ENCODE measurements at places on chromosomes 12 and 14.
A peak's percentile ranks its signal among the peaks of the same experiment; 100 is the strongest.

GRCh38 chr12:15502211-15502610 lies 179.9 kb downstream of the PTPRO start:
- no peak for DNase-seq

- DNase-seq = no peak
Observed at GRCh38 chr12:57250541-57250940, 446 bp downstream of the STAC3 start.

- no peak for DNase-seq
Observed at GRCh38 chr14:33068040-33068439, 129.4 kb downstream of the NPAS3 start.

DNA sequence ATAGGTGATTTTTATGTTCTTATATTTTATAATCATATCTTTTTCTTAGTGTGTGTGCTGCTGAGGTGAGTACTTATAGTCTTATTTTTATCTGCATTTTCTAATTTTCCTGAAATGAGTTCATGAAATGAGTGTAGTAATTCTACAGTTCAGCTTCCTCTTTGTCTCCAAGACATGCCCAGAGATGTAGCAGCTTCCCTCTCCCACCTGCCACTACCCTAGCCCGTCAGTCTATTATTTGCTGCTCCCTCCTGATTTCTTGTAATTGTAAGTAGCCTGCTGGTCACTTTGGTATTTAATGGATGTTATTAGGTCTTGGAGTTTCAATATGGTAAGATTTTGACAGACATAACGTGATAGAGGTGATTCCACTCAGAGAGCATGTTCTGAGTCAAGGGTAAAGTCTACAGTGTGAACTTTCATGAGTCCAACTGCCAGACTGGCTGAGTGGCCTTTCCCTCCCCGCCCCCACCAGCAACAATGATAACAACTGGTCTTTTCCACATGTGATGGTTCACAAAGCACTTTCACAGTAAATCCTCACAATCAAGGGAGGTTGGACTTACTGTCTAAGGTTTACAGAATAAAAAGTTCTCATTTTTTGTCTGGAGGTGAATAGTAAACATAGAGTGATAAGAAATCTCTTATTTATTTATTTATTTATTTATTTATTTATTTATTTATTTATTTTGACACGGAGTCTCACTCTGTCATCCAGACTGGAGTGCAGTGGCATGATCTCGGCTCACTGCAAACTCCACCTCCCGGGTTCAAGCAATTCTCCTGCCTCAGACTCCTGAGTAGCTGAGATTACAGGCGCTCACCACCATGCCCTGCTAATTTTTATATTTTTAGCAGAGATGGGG lies 4.2 kb upstream of the RIPK3 start:
- no peak for DNase-seq

- no peak for DNase-seq
Observed at GRCh38 chr12:42756841-42757623, 167.5 kb upstream of the PRICKLE1 start.

DNA sequence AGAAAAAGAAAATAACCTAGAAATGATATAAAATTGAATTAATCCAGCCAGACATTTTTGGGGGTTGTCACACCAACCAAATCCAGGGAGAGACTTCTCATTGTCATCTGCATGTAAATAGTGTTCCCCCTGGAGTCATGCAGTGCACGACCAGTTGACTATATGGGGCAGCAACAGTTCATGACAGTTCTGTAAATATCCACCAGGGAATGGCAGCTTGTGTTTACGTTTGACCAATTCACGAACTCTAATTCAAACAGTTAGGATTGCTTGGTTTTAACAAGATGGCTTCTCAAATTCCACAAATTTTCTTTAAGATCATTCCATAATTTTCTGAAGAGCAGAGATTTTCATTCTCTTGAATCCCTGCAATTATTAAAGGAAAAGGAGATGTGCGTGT lies 43.4 kb upstream of the DUSP6 start:
- DNase-seq = no peak

DNA sequence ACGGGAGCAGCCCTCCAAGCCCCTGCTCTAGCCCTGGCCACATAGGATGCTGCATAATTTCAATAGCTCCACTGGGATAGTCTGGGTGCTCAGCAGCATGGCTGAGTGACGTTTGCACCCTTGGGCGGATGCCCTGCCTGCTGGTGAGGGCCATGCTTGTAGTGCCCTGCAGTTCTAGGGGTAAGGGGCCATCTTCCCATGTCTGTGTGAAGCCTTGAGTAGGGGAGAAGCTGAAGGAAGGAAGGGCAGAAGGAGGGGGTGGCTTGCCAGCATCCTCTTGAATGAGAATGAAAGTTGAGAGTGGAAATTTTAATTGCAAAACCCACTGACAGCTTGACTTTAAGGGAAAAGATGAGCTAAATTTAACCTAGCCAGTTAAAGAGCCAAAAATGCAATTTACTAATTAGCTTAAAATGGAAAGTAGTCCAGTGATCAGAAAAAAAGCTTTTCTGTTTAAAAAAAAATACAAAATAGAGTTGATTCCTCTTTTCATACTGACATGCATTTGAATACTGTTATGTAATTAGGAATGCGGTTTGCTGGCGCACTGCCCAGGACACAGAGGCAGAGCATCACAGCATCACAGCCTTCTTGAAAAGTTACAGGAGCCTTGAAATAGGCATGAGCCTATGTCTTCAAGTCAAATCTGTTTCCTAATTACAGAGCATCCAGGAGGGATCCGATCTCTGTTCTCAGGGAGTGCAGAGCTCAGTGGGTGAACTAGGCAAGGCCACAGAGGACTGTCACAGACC lies 18.5 kb upstream of the EML1 start:
- DNase-seq = no peak

DNA sequence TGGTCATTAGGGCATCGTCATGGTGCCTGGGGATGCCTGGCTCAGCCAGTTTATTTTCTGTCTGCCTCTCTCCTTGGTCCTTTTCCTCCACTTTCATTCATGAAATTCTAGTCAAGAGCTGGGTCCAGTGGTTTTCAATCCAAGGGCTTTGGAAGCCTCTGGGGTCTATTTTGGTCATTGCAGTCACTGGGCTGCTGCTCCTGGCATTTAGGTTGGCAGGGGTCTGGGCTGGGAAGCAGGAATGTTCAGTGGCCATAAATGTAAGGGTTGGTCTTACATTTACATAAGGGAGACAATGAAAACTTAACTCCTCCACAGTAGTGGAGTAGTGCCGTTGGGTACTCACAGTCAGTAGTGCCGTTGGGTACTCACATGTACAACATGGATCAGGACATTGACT lies 48.1 kb downstream of the PTPN11 start:
- no peak for DNase-seq

DNA sequence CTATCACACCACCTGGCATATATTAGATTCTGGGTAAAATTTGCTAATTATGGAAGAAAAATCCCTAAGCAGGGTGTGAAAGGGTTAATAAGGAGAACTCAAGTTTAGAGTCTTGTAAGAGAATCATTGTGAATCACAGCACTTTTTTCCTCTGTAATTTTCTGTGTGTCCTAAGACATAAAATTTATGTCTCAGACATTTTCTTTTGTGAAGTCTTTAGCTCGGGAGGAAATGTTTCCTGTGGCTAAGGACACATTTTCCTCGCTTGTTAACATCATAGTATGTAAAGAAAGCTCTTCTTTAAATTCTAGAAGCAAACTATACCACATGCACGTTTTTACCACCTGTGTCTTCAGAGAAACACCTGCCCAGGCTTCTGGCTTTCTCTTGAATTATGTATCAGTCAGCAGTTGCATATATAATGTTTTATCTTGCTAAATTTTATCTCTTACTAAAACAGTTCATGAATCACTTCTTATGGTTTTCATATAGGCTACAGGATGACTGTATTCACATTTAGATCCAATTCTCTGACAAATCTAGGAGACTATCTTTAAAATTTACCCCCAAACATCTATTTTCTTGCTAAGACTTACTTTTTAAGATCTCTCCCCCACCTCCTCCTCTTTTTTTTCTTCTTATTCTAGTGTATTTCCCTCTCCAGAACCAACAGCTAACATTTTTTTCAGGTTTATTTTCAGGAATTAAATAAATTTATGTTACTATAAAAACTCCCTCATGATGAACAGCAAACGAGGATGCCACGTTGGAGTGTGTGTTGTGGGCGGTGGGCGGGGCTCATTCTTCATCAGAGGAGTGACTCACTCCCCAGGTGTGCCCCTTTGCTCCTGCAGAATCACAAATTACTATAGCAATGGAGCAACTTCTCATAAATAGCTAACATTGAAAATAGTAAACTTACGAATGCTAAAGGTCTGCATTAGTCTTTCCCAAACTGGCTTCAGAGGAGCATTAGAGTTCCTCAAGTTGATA lies 11.6 kb upstream of the CSRP2 start:
- peak; percentile 61 for DNase-seq

DNA sequence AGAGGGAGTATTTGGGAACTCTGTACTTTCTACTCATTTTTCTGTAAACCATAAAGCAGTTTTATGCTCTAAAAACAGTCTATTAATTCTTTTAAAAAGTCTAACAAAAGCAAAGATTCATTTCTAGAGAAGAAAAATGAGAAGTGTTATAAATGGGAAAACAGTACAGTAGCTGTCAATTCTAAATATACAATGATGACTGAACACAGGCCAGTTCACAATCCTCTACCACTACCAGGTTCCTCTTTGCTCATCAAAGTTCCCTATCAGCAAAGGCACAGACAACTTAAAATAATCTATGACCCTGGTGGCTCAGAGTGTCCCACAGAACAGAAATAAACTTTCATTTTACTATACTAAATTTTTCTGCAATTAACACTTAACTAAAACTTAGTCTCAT lies 12.5 kb downstream of the NAA25 start:
- no peak for DNase-seq

DNA sequence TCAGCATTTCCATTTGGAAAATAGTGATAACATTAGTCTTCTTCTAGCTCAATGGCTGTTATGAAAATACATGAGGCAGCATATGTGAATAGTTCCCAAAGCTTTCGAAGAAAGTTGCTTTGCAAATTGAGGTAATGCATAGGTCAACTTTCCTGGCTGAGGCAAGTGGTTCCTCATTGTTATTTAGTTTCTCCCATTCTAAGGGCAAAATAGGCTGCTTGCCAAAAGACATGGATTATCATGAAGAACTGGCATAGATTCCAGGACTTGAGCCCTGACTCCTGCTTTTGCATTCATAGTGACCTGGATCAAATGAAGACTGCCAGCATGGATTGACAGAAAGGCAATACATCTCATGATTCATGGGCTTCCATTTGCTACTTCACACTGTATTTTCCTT lies 35.7 kb downstream of the LRFN5 start:
- no peak for DNase-seq

GRCh38 chr12:9344541-9344940 lies 136.3 kb upstream of the PZP start:
- DNase-seq = no peak

- no peak for DNase-seq
Observed at GRCh38 chr14:65828396-65828795, 415.9 kb downstream of the FUT8 start.

Measured in activated T-cell treated with anti-CD3 and anti-CD28 coated beads for 4 hours (primary cell).